ENCODE measurements at places on chromosomes 4 and X.

DNA sequence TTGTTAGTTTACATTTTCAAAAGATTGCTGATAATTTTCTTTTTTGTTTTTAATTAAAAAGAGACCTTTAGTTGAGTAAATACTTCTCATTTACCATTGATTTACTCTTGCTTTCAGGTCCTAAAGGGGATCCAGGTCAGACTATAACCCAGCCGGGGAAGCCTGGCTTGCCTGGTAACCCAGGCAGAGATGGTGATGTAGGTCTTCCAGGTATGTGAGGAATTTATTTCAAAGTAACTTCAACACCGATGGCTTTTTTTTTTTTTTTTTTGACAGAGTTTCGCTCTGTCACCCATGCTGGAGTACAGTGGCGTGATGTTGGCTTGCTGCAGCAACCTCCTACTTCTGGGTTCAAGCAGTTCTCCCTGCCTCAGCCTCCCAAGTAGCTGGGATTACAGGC lies 135.1 kb downstream of the IRS4 start:
- H3K27ac ChIP-seq, result no peak overlapping the region
- no peaks in the 10 kb centered on the region for H3K27me3 ChIP-seq
- no peaks in the 10 kb centered on the region for H3K4me1 ChIP-seq
- no peak for DNase-seq

DNA sequence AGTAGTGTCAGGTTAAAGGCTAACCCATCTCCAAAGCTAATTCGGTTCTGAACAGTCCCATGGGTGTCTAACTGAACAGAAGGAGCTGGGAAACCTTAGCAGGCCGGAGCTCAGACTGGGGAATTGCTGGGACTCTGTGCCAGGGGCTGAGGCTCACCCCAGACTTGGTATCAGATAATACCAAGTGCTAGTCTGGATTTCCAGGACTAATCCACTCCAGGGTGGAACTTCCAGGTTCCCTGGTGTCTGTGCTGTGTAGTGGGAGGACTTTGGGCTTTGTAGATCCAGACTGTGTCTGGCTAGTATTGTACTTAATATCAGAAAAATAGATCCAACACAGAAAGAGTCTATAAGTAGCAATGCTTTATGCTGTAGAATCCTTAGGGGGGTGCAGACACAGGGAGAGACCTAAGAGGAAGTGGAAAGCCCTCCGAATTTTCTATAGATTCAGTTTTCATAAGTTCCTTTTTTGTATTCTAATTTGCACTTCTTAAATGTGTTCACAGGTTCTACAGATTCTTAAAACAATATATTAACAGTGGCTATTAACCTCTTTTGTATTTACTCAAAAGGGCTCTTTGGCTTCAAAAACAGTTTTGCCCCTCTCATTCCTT lies 4.1 kb downstream of the ZNF827 start:
- no peak overlapping the region for H3K27ac ChIP-seq
- H3K4me1 ChIP-seq, result no peaks in the 10 kb centered on the region
- DNase-seq, result no peak
- no peaks in the 10 kb centered on the region for H3K36me3 ChIP-seq
- no peaks in the 10 kb centered on the region for H3K27me3 ChIP-seq
- no peak overlapping the region for H3K4me3 ChIP-seq

DNA sequence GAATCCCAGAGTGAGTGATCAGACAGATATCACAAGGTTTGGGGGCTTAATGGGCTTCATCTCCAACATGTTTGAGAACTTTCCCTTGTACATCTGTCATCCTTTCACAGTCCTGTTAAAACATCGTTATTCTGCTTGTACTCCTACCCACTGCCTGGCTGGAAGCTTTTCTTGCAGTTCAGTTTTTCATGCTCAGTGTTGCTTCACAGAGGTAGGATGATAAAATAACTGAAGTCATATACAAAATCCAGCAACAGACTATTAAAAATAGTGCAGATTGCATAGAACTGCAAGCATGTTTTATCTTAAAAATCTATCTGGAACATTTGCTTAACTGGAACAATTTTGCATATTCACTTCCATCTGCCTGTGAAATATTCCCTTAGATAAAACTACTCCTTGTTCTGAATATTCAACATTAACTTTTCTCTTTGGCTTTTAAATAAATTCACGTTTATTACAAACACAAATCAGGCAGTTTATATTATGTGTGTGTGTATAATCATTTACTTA lies 579.6 kb upstream of the IGFBP7 start:
- H3K4me1 ChIP-seq, result no peaks in the 10 kb centered on the region
- no peak overlapping the region for H3K4me3 ChIP-seq
- no peaks in the 10 kb centered on the region for H3K27me3 ChIP-seq
- DNase-seq, result no peak
- no peaks in the 10 kb centered on the region for H3K36me3 ChIP-seq

DNA sequence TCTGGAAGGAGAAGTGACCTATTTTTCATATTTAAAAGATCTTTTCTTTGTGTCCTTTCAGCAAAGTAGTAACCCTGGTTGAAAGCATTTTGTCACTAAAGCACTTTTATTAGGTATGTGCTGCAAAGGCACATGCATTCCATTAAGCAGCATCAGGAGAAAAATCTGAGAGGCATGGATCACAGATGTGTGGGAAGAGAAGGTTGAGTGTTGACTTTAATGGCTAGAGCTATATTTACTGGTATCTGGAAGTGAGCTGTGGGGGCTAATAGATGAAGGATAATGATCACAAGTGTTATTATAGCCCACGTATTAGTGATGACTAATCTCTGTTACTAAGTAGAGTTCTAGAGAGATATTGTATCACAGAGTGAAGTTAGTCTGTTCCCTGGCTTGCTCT lies 1520.7 kb downstream of the ARAP2 start:
- H3K4me1 ChIP-seq, result no peaks in the 10 kb centered on the region
- no peaks in the 10 kb centered on the region for H3K27me3 ChIP-seq
- no peak overlapping the region for H3K27ac ChIP-seq
- DNase-seq, result no peak

DNA sequence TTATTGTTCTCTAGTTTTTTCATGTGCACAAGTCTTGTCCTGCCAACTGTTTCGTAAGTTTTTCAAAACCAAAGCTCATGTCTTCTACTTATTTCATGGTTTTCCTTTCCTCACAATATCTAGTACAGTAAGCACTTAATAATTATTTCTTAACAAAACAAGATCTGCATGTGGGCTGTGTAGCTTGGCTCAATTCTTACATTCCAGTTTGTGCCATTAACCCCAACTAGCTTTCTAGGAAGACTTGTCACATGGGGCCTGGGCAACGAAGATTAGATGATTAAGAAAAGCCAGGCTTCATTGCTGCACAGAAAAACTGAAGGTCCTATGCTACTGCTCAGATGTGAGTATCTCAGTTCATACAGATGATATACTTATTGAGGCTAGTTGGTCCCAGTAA lies 155.3 kb upstream of the TEX13A start:
- no peaks in the 10 kb centered on the region for H3K27me3 ChIP-seq
- no peaks in the 10 kb centered on the region for H3K4me1 ChIP-seq
- no peak overlapping the region for H3K27ac ChIP-seq
- no peak for DNase-seq

DNA sequence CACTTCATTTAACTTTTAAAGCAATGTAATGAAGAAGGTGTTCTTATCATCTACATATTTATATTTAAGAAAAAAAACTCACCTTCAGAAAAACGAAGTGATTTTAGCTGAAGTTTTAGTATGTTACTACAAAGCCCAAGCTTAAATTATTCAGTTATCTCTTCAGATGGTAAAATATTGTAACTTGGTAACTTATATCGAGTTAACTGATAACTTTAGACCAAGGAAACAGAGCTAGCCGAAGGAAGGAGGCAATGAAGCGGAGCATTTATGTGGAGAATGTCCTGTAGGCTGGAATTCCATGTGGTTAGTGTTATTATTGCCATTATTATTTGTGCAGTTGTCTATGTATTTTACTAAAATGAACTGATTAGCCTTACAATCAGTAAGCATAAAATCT lies 1102.1 kb upstream of the LCORL start:
- no peaks in the 10 kb centered on the region for H3K36me3 ChIP-seq
- no peak overlapping the region for H3K27ac ChIP-seq
- no peaks in the 10 kb centered on the region for H3K4me1 ChIP-seq
- H3K4me3 ChIP-seq, result no peak overlapping the region
- DNase-seq, result no peak

DNA sequence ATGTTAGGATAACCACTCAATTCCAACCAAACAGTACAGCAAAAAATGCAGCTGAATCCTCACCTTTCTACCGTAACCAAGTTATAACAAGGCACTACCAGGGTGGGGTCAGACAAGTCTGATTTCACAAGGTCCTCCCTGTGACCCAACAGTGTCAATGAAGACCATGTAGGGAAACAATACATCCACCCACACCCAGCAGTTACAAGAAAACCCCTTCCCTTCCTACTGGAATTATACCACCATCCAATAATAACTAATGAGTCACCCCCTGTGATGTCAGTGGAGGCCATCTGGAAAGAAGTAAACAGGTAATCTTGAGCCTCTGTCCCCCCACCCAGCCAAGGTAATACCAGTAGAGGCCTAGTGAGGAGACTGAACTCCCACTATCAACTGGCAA lies 117.6 kb downstream of the FGF16 start:
- H3K27ac ChIP-seq, result no peak overlapping the region
- no peak overlapping the region for H3K4me3 ChIP-seq
- DNase-seq, result no peak
- no peaks in the 10 kb centered on the region for H3K27me3 ChIP-seq

- no peak overlapping the region for H3K4me3 ChIP-seq
- H3K27me3 ChIP-seq, result no peaks in the 10 kb centered on the region
- H3K36me3 ChIP-seq, result no peaks in the 10 kb centered on the region
- no peak for DNase-seq
- no peaks in the 10 kb centered on the region for H3K4me1 ChIP-seq
Measured at GRCh38 chr4:85367815-85368214, 107.1 kb upstream of the ARHGAP24 start.

DNA sequence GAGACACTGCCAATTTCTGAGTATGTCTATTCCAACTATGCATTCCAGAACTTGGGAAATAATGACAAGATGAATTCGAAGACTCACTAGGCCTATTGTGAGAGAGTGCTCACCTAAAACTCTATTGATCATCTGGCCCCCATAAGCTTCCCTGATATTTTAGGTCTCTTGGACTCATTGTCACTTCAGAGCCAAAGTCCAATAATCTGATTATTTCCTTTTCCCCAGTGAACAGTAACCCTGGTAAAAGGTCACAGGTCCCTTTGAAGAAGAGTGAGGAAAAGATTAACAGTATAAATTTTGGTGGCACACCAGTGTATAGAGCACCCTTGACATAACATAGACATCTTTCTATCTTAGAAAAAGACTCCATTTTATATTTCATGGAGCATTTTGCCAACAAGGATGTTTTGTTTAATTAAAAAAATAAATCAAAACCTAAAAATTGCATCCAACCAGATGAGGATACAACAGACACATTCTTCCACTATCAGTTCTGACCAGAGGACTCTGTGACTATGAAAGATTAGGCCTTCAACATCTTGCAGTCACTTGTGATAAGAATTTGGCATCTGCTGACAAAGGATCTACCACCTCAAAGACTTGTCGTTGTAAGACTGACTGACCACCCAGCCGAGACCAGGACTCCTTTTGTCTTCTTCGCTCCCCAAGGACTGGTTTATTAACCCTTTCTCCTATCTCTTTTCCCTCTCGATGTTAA lies 191.9 kb downstream of the MAB21L2 start:
- H3K4me3 ChIP-seq, result no peak overlapping the region
- H3K4me1 ChIP-seq, result no peaks in the 10 kb centered on the region
- DNase-seq, result no peak
- H3K36me3 ChIP-seq, result no peaks in the 10 kb centered on the region
- H3K27ac ChIP-seq, result no peak overlapping the region

- no peak for DNase-seq
- no peaks in the 10 kb centered on the region for H3K27me3 ChIP-seq
- no peaks in the 10 kb centered on the region for H3K36me3 ChIP-seq
- H3K4me1 ChIP-seq, result peaks cover 17% of the 10 kb centered on the region
Measured at GRCh38 chr4:44725166-44725565, 1.2 kb downstream of the GNPDA2 start.

GRCh38 chrX:84188320-84188834 lies 378 bp upstream of the RPS6KA6 start:
- H3K4me1 ChIP-seq, result no peaks in the 10 kb centered on the region
- DNase-seq, result no peak
- no peak overlapping the region for H3K4me3 ChIP-seq
- H3K27ac ChIP-seq, result no peak overlapping the region
- no peaks in the 10 kb centered on the region for H3K27me3 ChIP-seq
- H3K36me3 ChIP-seq, result no peaks in the 10 kb centered on the region

- H3K36me3 ChIP-seq, result no peaks in the 10 kb centered on the region
- H3K27me3 ChIP-seq, result no peaks in the 10 kb centered on the region
- no peak overlapping the region for H3K4me3 ChIP-seq
- no peak for DNase-seq
- H3K4me1 ChIP-seq, result no peaks in the 10 kb centered on the region
Measured at GRCh38 chrX:108148524-108148923, 56.9 kb downstream of the ATG4A start.

- H3K27ac ChIP-seq, result no peak overlapping the region
- no peaks in the 10 kb centered on the region for H3K4me1 ChIP-seq
- DNase-seq, result no peak
- no peak overlapping the region for H3K4me3 ChIP-seq
Measured at GRCh38 chr4:120692964-120693363, 229.6 kb downstream of the PRDM5 start.

DNA sequence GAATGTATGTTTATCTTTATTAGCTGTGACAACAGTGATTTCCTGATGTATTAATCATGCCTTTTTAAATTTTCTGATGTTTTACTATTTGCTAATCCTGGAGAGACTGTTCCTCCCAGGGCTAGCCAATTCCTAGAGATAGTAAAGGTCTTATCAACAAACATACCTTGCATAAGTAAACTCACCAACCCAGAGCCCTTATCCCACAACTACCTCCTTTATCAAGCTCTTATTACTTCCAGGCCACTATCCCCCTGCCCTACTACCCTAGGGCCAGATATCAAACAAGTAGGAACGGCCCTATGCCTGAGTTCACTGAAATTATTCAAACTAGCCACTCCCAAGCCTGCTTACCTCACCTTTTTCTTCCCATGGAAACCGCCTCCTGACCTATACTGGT lies 58.2 kb upstream of the NPNT start:
- H3K4me3 ChIP-seq, result no peak overlapping the region
- H3K27ac ChIP-seq, result no peak overlapping the region
- no peak for DNase-seq
- H3K27me3 ChIP-seq, result no peaks in the 10 kb centered on the region
- H3K4me1 ChIP-seq, result no peaks in the 10 kb centered on the region
- H3K36me3 ChIP-seq, result no peaks in the 10 kb centered on the region

- H3K27ac ChIP-seq, result peak overlapping the region; percentile 90
- no peak for DNase-seq
- H3K4me3 ChIP-seq, result peak overlapping the region; percentile 82
- no peaks in the 10 kb centered on the region for H3K27me3 ChIP-seq
- peaks cover 35% of the 10 kb centered on the region for H3K4me1 ChIP-seq
Measured at GRCh38 chr4:145178740-145179280, 1.6 kb downstream of the OTUD4 start.

- no peaks in the 10 kb centered on the region for H3K4me1 ChIP-seq
- DNase-seq, result no peak
- no peak overlapping the region for H3K4me3 ChIP-seq
- no peak overlapping the region for H3K27ac ChIP-seq
- no peaks in the 10 kb centered on the region for H3K36me3 ChIP-seq
Measured at GRCh38 chrX:45709381-45709780, 508.7 kb upstream of the DIPK2B start.

- H3K27me3 ChIP-seq, result no peaks in the 10 kb centered on the region
- no peak for DNase-seq
- H3K27ac ChIP-seq, result no peak overlapping the region
- no peak overlapping the region for H3K4me3 ChIP-seq
Measured at GRCh38 chrX:123088331-123088730, 95.7 kb upstream of the GRIA3 start.

Measured in CD8-positive, alpha-beta memory T cell (primary cell).